ENCODE measurements at places on chromosomes 5 and 9.

- no peak for DNase-seq
These were observed 22.8 kb upstream of the SLC25A51 start for GRCh38 chr9:37926737-37927118.

DNA sequence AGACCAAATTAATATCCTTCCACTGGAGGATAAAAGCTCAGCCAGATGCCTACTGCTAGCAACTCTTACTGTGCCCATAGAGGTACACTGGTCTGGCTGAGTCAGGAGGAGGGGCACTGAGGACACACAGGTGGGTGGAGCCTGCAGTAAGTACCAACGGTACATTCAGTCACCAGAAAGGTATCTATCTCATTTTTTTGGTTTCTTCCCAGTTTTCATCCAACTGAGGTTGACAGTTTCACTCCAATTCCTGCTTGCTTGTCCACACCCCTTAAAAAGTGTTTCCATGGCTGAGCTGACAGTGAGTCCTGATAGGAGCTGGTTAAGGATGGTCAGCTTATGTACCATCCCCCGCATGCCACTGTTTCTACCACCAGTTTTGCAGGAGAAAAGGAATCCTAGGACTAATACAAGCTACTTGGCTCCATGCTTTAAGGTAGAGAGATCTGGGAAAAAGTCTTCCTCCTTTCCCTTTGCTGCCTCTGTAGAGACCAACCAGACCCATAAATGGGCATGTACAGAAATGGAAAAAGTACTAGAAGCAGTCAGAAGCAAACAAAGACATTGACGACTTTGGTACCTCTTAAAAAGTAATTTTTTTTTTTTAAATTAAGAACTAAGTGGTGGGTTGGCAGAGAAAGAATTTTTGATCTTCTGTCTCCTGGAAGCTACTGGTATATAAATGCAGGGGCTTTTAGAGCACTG, 3.2 kb downstream of the ELL2 start:
- DNase-seq = no peak

- DNase-seq = no peak
These were observed 95.8 kb downstream of the DAPK1 start for GRCh38 chr9:87593359-87593980.

DNA sequence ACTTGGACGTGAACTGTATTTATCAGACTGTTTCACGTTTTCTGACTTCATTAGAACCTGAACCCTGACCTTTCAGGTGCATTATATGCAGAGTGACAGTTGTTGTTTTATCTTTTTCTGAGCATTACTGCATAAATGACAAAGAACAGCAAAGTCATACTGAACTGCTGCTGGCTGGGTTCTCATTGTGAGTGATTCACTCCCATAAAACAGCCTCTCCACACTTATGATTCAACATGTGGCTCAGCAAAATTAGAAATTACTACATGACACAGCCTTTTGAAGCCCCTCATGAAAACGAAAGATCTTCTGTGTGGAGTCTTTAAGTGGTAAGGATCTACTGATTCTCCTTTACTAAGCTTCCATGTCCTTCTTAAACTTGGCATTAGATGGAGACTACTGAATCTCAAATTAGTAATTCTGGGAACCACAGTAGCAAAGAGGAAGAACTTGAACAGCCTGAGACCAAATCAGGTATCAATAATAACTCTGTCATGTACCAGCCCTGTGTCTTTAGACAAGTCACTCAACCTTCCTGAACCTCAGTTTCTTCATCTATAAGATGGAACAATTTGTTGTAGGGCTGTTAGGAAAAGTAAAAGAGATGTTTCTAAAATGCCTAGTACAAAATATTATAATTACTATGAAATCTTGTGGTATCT, 172.3 kb upstream of the GNA14 start:
- peak; percentile 81 for DNase-seq

- no peak for DNase-seq
These were observed 156.6 kb downstream of the TMEM38B start for GRCh38 chr9:105850852-105851500.

DNA sequence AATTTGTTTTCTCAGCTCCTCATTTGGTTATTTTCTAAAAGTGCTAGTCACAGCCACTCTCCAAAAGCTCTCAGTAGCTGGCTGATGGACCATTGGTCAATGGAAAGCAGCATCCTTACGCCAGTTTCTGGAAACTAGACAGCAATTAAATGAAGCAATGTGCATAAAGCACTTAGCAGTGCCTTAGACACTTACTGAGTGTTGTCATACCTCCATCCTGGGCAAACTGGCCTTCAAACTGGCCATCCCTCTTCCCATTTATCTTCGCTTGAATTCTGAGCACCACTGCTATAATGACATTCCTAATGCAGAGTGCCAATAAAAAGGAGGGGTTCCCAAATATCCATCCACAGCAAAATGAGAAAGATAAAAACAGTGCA, 209.2 kb downstream of the ENC1 start:
- DNase-seq = no peak

DNA sequence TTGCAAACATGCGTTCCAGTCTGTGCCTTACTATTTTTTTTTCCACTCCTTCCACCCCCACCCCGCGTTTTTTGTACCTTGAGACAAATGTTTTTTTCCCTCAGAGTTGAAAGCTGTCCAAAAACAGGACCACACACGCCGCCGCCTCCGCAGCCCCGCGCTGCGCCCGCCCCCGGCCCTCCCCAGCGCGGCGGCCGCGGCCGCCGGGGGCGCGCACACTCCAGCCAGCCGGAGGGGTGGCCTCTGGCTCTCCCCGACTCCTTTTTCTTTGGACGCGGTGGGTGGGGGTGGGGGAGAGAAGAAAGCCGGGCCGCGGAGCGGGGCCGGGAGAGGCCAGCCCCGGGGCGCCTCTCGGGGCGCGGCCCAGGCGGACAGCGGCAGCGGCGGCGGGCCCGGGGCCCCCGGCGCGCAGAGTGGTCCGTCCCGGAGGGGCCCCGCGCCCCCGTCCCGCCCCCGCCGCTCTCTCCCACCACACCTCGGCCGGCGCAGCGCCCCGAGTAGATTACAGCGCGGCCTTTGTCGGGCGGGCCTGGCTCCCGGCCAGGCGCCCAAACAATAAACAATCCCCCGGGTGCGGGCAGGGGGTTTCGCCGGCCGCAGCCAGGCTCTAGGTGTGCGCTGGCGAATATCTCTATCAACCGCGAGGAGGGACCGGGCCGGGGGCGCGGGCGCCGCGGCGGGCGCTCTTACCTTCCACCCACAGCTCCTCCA, 10.9 kb downstream of the PTCH1 start:
- no peak for DNase-seq

DNA sequence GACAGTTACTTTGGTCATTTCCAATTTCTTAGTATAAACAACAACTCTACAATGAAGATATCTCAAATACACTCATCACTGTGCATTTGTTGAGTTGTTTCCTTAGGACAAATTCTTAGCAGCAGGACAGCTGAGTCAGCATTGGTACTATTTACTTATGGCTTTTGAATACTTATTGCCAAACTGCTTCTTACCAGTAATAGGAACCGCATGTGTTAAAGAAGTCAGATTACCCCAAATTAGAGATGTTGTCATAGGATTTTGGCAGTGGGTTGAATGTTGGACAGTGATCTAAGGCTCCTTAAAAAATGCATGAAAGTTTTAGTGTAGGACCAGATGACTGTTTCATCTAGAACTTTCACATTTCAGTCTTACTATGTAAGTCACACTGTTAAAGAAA, 280.1 kb upstream of the DMRT1 start:
- DNase-seq = no peak

DNA sequence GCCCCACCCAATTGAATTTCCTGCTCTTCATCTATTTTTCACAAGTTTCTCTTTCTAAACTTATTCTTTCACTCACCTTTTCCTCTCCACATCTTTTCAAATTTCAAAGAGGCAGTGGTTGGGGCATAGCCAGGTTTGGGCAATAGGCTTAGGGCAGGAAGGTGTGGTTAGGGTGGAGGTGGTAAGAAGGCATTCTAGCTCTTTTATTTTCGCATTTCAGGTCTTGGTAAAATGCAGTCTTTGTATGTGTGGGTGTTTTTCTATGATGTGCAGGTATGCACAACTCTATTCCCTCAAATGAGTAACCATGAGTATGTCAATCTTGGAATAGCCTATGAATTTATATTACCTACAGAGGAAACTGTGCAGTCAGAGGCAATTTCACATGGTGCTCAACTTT, 129.8 kb upstream of the IFNE start:
- DNase-seq = no peak

GRCh38 chr9:33044677-33045282, 19.7 kb downstream of the DNAJA1 start:
- DNase-seq = no peak

DNA sequence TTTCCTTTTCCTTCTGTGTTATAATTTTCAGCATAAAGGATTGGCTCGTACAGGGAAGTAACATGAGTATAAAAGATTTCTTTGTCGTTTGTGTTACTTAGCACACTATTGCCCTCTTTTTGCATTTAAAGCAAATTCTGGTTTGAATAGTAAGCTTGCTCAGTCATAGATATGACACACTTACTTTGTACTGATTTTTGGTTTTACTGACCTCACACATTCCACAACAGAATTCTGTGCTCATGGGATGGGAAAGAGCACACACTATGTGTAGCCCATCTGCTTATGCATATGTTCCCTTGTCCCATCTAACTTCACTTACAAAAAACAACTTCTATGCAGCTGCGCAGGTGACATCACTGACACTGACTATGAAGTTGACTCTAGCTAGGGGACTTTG, 111.9 kb upstream of the MTAP start:
- no peak for DNase-seq

DNA sequence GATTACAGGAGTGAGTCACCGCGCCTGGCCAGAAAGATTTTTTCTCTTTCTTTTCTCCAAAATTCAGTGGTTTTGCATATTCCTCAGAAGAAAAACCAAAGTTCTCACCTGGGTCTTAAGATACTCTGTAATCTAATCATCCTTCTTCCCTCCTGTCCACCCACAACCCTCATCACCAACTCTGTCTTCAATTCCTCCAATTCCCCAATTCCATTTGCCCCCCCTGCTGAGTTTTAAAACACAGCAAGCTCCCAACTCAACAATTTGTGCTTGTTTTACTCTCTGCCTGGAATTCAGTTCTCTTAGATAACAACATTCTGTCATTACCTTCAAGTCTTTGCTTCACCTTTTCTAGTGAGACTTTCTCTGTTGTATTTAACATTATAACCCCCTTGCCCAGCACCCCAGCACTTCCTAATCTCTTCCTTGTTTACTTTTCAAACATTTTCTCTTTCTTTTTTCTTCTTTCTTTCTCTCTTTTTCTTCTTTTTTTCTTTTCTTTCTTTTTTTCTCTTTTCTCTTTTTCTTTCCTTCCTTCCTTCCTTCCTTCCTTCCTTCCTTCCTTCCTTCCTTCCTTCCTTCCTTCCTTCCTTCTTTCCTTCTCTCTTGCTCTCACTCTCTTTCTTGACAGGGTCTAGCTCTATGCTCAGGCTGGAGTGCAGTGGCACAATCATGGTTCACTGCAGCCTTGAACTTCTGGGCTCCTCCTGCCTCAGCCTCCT, 7.8 kb downstream of the TEX48 start:
- DNase-seq = no peak

DNA sequence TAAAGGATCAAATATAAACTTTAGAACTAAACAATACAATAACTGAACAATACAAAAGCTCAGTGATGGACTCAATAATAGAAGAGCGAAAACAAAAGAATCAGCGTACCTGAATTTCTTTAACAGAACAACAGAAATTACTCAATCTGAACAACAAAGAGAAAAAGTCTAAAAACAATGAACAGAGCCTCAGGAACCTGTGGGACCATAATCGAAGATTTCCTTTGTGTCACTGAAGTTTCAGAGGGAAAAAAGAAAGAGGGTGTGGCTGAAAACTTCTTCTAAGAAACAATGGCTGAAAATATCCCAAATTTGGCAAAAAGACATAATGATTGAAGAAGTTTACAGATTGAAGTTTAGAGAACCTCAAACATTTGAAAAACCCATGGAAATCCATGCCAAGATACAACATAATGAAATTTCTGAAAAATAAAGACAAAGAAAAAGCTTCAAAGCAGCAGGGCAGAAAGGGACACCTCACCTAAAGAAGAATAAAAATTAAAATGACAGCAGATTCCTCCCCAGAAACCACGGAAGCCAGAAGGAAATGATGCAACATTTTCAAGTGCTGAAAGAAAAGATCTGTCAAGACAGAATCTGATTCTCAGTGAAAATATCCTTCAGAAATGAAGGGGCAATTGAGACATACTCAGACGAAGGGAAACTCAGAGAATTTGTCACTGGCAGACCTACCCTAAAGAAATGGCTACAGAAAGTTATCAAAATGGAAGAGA, 288.8 kb downstream of the ARL15 start:
- DNase-seq = peak; percentile 34

GRCh38 chr5:54944364-54944763, 41.0 kb downstream of the ESM1 start:
- DNase-seq = peak; percentile 0

DNA sequence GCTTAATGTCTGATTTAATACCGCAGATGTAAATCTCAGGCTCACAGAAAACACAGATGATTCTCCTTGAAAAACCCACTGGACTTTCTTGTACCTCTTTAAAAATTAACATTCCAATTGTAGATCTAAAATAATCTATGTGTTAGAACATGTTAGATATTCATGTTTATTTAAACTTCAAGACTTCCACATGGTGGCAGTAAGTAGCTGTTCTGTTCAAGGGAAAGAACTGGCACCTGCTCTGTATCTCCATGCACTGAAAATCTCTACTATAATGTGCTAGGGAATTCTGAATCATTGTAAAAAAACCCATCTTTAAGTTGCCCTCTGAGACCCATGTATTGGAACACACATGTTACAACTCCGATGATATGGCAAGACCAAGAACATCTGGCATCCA, 366.9 kb downstream of the DMRTA1 start:
- no peak for DNase-seq
